ENCODE measurements at places on chromosomes 7 and 10.
A peak's percentile ranks its signal among the peaks of the same experiment; 100 is the strongest.

DNA sequence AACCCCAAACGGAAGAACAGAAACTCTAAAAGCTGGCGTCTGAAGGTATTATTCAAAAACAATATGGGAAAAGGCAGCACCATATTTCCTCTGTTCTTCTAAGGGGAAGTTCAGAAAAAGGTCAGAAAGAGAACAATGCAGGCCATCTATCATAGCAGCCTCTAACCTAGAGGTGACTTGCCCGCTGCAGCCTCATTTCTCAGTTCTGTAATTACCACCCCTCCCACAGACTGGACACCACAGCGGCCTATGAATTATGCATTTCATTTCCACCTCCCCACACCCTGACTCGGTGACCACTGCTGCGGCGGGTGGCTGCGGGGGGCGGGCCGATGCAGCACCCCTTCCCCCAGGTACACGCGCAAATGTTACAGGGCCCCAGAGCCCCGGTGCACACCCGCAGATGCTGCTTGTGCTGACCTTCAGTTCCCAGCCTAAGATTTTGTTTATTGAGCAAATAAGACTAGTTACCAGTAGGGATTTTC is 125.5 kb downstream of the CLEC2L start:
- DNase-seq = no peak

DNA sequence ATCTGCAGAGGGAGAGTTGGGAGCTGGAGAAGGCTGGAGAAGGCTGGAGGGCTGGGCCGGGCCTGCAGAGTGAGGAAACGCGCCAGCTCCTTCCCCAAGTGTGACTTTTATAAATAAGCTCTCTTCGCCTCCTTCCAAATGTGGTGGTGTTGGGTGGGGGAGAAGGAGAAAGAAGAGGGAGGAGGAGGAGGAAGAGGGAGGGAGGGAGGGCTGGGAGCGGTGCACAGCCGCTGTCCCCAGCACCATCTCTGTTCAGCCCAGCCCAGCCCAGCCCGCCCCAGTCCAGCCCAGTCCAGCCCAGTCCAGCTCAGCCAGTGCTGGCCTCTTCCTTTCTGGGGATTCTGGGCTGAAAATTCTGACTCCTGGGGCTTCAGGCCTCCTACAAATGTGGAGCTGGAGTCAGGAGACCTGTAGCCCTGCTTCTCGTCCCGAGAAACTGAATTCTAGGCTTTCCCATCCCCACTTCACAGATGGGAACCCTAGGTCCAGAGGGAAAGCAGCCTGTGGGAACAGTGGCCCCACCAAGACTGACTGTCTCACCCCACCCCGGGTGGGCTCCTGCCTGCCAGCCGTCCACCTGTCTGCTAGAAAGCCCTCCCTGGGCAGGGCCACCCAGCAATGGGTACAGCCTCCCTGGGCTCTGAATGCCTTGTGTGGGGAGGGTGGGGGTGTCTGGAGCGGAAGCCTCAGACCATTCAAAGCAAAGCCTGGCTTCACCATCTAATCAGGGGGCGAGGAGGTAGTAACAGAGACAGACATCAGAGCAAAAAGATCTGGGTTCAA is 2.3 kb downstream of the STX1A start:
- no peak for DNase-seq

DNA sequence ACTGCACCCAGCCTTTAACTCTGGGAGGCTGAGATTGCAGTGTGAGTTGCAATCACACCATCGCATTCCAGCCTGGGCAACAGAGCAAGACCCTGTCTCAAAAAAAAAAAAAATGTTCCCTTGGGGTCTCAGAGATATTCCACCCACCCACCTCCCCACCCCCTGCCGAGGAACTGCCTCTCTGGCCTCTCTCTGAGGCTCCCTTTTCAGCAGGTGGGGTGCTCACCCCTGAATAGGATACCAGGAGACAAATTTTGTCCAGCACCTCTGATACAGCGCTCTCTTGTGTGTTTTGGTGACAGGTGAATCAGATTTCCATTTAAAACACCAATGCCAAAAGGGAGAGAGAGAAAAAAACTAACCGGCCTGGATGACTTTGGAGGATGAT is 92.6 kb upstream of the KIF5B start:
- DNase-seq = no peak

- no peak for DNase-seq
These were observed 269.4 kb upstream of the SEMA3D start for GRCh38 chr7:85456254-85456653.

DNA sequence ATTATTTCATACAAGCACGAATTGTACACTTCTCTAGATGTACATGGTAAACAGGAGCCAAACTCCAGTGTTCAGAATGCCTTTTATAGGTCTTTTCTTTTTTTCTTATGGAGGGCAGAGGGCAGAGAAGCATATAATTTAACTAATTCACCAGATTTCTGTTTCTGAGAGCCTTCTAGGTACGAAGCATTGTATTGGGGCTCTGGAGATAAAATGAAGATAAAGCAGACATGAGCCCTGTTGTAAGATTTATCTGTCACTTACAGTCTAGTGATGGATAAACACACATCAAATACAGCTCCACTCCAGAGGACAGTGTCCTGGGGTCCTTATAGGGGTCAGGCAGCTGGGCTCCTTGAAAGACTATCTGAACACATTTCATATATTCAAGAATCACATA is 265.5 kb downstream of the SKAP2 start:
- no peak for DNase-seq

DNA sequence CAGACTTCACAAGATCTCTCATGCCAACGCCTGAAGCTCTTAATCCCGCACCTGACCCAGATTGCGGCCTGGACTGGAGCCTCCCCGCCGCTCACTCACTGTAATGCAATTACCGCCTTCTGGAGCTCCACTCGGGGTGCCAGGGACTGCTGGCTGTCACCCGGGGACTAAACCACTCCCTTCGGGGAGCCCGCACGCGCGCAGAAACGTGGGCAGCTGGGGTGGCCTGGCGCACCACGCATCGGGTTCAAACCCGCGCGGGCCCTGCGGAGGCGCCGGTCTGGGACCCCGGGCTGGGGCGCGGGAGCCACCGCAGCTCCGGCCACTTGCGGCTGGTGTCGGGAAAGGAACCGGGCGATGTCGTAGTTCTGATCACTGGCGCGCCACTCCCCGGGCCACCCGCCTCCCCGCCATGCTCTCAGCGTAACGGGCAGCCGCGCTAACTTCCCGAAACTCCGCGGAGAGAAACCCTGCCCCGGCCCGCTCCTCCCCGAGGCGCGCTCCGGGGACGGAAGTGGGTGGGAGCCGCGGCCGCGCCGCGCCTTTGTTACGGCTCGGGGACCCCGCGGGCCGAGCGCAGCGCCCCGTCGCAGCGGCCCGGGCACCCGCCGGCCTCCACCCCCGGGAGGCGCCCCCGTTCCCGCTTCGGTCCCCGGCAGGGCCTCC is 100.3 kb upstream of the SVIL start:
- peak; percentile 28 for DNase-seq

GRCh38 chr7:155847821-155848435 is 35.7 kb upstream of the SHH start:
- DNase-seq = no peak
